Coronary artery (tissue), 2 donors: ENCODE measurements at places on chromosomes 4 and X.

- no peak for DNase-seq
Measured at GRCh38 chr4:108700081-108700757, 49.8 kb downstream of the OSTC start.

DNA sequence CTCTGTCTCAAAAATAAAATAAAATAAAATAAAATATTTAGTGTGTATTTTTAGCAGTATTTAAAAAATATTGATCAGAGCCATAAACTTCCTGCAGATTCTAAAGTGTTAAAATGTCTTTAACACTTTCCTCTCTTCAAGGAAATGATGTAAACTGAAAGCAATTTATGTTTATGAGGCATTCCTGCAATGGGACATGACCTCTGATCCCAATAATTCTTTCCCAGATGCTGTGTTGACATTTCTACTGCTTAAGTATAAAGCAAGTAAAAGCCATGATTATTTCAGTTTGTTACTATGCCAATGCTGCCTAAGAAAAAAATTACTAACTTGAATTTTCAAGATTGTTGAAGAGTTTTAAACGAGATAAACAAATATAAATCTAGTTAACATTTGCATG lies 29.0 kb downstream of the COQ2 start:
- DNase-seq, result no peak

DNA sequence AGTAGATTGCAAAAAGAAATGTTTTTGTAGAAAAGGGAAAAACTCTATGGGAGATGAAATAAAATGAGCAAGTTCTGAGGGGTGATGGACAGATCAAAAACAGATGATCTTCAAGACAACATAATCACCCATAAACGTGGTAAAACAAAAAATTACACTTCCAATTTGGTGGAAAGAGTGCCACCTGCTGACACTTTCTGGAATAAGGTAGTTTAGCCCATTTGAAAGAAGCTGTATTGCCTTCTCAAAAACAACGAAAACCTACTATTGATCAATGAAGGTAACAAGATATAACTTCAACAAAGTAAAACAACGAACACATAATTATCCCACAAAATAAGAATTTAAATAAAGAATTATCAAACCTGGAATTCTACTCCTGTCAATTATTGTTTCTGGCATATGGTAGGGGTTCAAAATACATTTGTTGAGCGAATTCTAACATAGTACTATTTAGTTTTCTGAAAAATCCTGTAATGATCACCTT lies 2.5 kb downstream of the COQ2 start:
- DNase-seq, result no peak

DNA sequence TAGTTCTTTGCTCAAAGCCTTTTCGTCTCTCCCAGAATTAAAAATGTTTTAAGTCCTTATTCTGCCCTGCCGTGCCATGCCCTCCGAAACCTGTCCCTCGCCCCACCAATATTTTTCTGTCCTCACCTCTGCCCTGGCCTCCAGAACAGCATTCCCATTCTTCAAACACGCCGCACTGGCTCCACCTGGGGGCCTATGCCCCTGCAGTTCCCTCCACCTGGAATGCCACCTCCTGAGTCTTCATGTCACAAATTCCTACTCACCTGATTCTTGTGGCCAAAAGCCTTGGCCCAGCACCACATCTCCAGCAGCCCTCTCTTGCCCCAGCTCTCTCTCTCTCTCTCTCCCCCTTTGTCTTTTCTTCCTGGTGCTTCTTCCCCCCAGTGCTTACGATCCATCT lies 91.6 kb downstream of the APBB2 start:
- DNase-seq, result no peak

GRCh38 chrX:104084534-104085277 lies 8.7 kb upstream of the TMSB15C start:
- DNase-seq, result no peak

DNA sequence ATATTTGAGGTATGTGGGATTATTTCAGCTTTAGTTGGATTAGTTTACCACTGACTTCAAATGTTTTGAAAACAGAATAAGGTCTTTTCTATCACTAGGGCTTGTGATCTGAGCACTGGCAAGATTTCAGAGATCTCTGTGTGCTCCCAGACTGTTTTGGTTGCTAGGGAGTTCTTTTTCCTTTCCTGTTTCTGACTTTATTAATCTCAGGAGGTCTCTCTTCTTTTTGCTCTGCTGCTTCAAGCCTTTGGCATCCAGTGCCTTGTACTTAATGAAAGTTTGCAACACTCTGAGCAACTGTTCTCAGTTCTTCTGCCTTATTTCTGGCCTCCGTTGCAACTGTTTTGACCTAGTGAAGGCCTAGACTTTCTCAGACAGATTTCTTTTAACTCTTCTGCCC lies 32.1 kb upstream of the PAQR3 start:
- DNase-seq, result no peak

- DNase-seq, result no peak
Measured at GRCh38 chr4:131137196-131137595, 2011.9 kb upstream of the PCDH10 start.

DNA sequence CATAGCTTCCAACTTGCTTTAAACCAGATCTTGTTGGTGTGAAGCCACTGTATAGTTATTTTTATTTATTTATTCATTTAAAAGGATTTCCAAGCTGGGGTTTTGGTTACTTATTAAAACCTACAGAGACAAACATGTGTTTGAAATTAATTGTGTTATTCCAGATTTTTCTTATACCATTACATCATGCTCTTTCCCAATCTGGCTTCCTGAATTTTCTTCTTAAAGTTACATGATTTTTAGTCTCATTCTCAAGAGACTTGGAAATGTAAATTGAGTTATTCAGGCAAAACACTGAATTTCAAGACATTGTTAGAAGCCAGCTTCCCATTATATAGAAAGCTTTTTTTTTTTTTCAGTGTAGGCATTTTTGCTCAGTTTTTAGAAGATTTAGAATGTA lies 381.9 kb downstream of the IL1RAPL1 start:
- no peak for DNase-seq
